Activated CD4-positive, alpha-beta T cell treated with anti-CD3 and anti-CD28 coated beads, Interleukin-2, amount 50 U/mL, for 16 hours (primary cell): ENCODE measurements at places on chromosomes 7 and 10.
A peak's percentile ranks its signal among the peaks of the same experiment; 100 is the strongest.

DNA sequence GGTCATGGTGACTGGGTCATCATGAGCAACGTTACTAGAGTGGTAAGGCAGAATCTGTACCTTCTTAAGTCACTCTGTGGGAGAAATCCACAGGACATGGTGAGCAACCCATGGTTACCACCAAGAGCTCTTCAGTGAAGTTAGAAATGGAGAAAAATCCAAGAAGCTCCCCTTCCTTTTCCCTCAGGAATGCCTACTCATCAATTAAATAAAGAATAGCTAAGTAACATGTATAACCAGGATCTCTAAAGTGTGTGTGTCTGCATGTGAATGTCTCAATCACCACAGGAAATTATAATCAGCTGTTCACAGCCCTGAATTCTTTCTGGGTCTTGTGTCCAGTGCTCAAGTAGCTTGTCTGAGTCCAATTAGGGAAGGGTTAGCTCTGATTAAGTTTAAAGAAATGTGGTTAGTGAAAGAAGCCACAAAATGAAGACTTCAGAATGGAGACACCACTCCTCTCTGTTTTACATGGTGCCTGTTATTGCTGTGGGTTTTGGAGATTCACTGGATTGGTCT is 73.2 kb downstream of the SEM1 start:
- DNase-seq, result no peak

DNA sequence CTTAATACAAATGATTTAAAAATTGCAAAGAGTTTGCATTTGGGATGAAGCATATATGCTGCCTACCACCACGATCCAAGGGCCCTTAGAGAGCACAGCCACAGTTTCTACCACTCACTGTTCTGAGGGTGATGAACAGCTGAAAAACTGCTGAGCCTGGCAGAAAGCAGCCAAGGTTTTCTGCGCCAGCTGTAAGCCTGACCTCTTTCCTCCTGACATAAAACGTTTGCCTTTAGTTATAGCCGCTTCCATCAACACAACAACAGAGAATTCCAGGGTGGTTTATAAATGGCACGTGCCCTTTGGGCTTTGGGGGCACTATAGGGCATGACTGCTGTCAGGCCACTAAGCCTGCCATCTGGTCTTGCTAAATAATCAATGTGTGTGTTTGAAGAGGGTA is 222.8 kb downstream of the RELN start:
- DNase-seq, result no peak

DNA sequence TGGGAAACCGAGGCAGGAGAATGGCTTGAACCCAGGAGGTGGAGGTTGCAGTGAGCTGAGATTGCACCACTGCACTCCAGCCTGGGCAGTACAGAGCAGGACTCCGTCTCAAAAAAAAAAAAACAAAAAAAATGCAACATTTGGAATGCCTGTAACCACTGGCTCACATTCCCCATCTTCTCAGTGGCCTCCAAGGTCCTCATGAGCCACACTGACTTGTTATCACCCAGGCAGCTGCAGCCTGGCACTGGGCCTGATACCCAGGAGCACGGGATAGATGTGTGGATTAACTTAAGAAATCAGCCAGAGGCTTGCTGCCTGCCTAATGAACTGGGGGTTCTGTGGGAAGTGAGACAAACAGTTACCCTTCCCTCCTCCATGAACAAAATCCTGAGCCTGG is 23.0 kb downstream of the JCAD start:
- no peak for DNase-seq

GRCh38 chr10:32271617-32272016 is 75.3 kb downstream of the EPC1 start:
- DNase-seq, result no peak

GRCh38 chr7:28355635-28356319 is 56.5 kb upstream of the CREB5 start:
- DNase-seq, result no peak

DNA sequence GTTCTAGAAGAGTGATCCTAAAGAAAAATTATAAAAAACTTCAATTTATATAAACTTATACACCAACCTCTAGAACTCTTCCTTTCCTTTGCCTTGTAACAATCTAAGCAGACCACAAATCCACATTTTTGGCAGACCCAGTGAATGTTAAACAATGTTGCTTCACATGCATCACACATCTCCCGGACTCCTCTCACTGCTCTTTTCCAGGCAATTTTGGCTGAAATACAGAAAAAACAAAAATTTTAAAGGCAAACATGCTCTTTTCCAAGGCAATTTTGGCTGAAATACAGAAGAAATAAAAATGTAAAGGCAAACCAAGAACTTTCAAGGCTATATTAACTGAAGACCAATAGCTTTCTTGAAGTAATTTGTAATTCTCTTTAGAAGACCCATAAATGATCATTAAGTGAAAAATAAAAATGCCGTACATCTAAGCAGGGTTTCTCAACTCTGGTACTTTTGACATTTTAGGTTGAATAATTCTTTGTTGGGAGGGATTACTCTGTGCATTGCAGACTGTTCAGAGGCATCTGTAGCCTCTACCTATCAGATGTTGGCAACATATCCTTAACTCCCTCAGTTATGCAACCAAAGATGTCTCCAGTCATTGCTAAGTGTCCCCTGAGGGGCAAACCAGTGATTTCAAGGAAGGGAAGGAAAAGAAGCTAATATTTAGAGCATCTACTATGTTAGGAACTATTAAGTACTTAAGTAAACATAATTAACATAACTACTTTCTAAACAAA is 64.4 kb downstream of the NRBF2 start:
- no peak for DNase-seq

DNA sequence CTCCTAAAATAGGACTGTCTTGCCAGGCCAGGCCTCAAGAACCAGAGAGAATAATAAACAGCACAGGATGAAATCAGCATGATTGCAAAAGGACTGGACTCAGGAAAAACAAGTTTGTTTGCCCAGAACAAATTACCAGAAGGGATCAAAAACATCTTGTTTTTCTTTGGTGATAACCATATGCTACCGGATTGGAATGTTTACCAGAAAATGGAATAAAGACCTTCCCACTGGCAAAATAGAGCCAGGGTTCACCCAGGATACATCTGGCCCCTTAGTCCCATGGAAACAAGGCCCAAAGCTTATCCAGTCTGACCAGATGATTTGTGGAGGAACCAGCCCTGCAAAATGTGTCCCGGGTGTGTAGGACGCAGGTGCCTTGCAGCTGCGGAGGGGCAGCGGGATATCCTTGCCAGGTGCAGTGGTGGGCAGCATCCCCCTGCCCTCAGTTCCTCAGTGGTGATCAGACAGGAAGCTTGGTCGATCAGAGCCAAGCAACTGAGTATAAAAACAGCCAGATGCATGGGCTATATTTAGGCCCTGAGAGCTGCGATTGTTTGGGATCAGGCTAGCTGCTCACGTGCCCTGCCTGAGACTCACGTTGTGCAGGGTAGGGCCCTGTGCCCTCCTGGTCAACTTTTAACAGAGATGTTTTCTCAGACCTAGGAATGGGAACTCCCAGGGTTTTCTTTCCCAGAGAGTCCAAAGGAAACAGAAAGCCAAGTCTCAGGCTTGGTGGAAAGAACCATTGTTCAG is 4.6 kb upstream of the ZNF22 start:
- no peak for DNase-seq

- no peak for DNase-seq
Measured at GRCh38 chr7:134766779-134767519, 12.5 kb upstream of the CALD1 start.

DNA sequence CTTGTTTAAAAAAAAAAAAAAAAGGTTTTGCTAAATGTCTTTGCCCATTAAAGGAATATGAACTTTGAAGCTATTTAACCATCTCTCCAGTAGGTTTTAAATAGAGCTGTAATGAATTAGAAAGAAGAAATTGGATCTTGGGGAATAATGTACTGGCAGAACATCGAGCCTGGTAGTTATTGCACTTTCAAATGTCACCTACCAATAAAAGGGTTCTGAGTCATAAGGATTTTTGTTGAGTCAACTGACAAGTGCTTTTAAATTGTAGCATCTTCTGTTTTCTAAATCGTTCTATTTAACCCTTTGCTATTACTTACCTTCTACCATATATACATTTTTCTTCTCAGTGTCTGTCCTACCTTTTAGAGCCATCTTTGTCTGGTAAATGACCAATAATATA is 10.7 kb downstream of the CUTC start:
- DNase-seq, result no peak

DNA sequence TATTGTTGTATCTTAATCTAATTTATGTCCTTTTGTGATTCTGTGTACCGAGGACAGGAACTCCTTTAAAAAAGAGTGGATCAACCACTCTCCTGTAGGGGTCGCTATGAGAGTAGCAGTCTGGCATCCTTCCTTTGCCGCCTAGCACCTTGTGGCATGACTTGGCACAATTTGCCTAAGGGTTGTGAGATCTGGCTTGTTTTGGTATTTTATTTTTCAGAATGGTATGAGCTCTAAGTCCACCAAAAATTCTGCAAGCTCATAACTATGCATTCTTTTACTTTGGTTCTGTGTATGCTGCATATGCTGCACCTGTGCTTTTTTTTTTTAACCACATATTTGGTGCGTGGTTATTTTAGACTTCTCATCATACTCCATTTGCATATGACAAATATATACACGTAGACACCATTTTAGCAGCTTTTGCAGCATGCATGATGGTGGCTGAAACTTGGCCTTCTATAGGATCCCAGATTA is 112.8 kb downstream of the CDK14 start:
- DNase-seq, result peak; percentile 22

GRCh38 chr10:75356484-75356883 is 45.1 kb downstream of the ZNF503 start:
- DNase-seq, result no peak

GRCh38 chr10:13247246-13247645 is 13.1 kb upstream of the UCMA start:
- DNase-seq, result no peak

GRCh38 chr7:38934536-38934935 is 25.5 kb upstream of the VPS41 start:
- no peak for DNase-seq

GRCh38 chr7:17407229-17407628 is 108.8 kb downstream of the AHR start:
- DNase-seq, result no peak

DNA sequence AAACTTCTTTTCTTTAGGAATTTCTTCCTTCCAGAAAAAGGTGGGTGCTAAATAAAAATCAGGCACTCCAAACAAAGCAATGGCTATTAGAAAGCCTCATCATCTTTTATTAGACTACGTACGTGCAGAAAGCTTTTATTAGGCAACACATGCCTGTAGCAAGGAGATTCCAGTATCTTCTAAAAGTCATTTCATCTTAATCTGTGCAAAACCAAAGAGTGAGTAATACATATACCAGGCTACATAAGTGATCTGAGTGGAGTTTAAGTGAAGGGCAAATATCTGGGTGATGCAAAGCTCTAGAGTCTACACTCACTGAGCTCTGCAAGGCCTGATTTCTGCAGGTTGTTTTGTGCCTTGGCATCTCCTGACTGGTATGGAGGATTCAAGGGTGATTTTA is 231.7 kb downstream of the ELMO1 start:
- no peak for DNase-seq
